Activated naive CD4-positive, alpha-beta T cell treated with anti-CD3 and anti-CD28 coated beads, Interleukin-2, amount 10 ng/mL, durations not matched to agents 7 days and 5 days (primary cell): ENCODE measurements at places on chromosomes 3 and 15.

DNA sequence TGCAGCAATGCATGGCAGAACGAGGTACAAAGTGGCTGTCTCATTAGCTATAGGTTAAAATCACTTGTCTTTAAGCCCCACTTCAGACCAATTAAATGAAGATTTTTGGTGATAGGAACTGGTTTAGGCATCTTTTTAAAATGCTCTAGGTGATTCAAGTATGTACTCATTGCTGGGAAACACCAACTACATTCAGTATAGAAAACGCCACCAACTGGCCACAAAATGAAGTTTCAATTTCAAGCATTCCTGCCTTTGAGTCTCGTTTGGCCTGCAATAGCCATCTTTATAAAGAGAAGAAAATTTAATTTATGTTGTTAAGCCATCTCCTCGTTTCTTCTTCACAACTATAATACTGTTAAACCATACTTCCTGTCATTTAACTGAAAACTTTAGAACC, 587.9 kb downstream of the GBE1 start:
- H3K4me1 ChIP-seq, result no peaks in the 10 kb centered on the region
- no peak overlapping the region for H3K27ac ChIP-seq
- no peaks in the 10 kb centered on the region for H3K27me3 ChIP-seq
- no peak overlapping the region for H3K4me3 ChIP-seq
- no peaks in the 10 kb centered on the region for H3K36me3 ChIP-seq

GRCh38 chr3:132730891-132731580, 8.8 kb upstream of the NPHP3 start:
- H3K27ac ChIP-seq, result no peak overlapping the region
- H3K27me3 ChIP-seq, result peaks cover 23% of the 10 kb centered on the region
- DNase-seq, result no peak
- H3K4me1 ChIP-seq, result no peaks in the 10 kb centered on the region
- H3K4me3 ChIP-seq, result no peak overlapping the region
- H3K36me3 ChIP-seq, result no peaks in the 10 kb centered on the region

DNA sequence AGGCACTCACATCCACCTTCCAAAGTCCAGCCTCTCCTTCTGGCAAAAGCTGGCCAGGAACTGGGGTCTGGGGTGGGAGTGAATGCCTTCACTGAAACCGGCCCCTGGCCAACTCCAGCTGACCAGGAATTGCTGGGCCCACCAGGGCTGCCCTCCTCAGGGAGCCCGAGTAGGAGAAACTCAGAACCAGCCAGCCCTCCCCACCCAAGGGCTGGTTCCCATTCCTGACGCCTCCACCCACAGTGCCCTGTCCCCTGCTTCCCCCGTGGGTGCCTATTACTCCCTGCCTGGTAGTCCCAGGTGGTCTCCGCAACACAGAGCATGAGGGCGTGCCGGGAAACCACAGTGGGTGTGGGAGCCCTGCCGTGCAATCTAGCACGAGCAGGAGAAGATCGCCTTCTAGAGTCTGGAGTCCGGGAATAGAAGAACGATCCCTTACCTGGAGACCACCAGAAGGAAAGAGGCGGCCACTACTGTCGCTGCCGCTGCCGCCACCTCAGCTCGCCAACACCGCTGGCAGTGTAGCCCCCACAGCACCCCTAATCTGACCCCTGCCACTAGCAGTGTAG, 178.8 kb downstream of the POTEB3 start:
- H3K36me3 ChIP-seq, result no peaks in the 10 kb centered on the region
- H3K27me3 ChIP-seq, result peaks cover 15% of the 10 kb centered on the region
- H3K4me3 ChIP-seq, result no peak overlapping the region
- no peak overlapping the region for H3K27ac ChIP-seq

- DNase-seq, result no peak
- no peaks in the 10 kb centered on the region for H3K36me3 ChIP-seq
- H3K4me1 ChIP-seq, result no peaks in the 10 kb centered on the region
- H3K27me3 ChIP-seq, result no peaks in the 10 kb centered on the region
- H3K27ac ChIP-seq, result no peak overlapping the region
Observed at GRCh38 chr3:181610083-181610972, 101.4 kb upstream of the SOX2 start.

DNA sequence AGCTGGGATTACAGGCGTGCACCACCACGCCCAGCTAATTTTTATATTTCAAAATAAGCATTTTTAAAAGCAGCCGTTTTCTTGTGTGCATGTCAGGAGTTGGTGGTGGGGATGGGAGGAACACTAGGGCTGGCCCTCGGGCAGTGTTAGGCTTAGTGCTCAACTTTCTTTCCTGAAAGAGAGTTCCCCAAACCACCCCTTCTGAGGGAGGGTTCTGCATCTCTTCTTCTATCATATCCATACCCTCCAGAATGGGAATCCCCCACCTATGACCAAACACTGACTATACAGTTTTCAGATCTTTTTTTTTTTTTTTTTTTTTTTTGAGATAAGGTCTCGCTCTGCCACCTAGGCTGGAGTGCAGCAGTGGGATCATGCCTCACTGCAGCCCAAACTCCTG, 12.5 kb downstream of the PFKFB4 start:
- peaks cover 13% of the 10 kb centered on the region for H3K4me1 ChIP-seq
- H3K27me3 ChIP-seq, result peaks cover 5% of the 10 kb centered on the region
- H3K27ac ChIP-seq, result no peak overlapping the region
- H3K4me3 ChIP-seq, result no peak overlapping the region
- DNase-seq, result no peak
- H3K36me3 ChIP-seq, result peaks cover 51% of the 10 kb centered on the region

GRCh38 chr3:40340541-40341170, 31.1 kb downstream of the EIF1B start:
- no peak overlapping the region for H3K27ac ChIP-seq
- no peaks in the 10 kb centered on the region for H3K4me1 ChIP-seq
- no peaks in the 10 kb centered on the region for H3K36me3 ChIP-seq
- no peaks in the 10 kb centered on the region for H3K27me3 ChIP-seq
- DNase-seq, result no peak

GRCh38 chr3:20340324-20340928, 154.4 kb upstream of the SGO1 start:
- H3K27me3 ChIP-seq, result no peaks in the 10 kb centered on the region
- H3K4me3 ChIP-seq, result no peak overlapping the region
- H3K27ac ChIP-seq, result no peak overlapping the region
- H3K4me1 ChIP-seq, result no peaks in the 10 kb centered on the region
